ENCODE measurements at places on chromosomes 1 and 21.

- no peak for DNase-seq
Observed at GRCh38 chr1:13224480-13225060, 1.4 kb downstream of the PRAMEF18 start.

DNA sequence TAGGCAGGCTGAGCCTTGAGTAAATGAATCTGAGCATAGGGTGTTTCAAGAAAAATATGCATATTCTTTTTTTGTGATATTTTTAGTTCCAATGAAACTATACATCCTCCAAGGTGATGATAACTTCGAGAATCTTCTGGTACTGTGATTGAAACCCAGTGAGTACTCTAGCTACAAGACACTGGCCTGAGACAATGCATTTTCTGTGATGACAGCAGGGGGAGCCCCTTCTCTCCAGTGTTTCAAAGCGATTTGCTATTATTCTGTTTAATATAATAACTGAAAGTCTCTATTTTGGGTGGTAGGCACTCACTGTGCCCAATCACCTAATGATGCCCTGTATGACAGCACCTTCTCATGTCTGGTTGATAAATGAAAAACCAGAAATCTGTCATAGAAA lies 12.1 kb downstream of the IRF2BP2 start:
- no peak for DNase-seq

GRCh38 chr1:145690587-145691558 lies 16.3 kb downstream of the PDZK1 start:
- DNase-seq: peak; percentile 37

- no peak for DNase-seq
Observed at GRCh38 chr1:51302746-51303145, 27.6 kb downstream of the TTC39A start.

GRCh38 chr1:43706598-43707189 lies 642 bp upstream of the ST3GAL3 start:
- DNase-seq: no peak

DNA sequence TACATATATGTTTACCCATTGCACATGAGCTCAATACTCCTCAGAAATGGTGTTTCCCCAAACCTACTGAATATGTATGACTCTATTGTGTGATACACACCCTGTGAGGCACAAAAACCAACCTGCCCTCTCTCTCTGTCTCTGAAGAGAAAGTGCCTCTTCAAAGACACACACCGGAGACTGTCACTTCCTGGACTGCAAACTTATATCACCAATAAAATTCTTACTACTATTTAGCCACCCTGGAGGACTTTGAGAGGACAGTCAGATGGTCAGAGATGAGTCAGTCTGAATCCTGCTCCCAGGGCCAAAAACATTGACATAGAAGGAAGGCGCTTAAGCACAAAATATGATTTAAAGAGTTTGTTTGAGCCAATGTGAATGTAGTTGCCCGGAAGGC lies 110.4 kb downstream of the PPIAL4G start:
- DNase-seq: peak; percentile 20
